ENCODE measurements at places on chromosomes 16 and 17. TPM values are rescaled to one million over a fixed set of nuclear protein-coding genes. Genes with fewer than 3 reads are reported as not detected.

The SHISA9 gene
- 0.03 TPM for total RNA-seq

DNA sequence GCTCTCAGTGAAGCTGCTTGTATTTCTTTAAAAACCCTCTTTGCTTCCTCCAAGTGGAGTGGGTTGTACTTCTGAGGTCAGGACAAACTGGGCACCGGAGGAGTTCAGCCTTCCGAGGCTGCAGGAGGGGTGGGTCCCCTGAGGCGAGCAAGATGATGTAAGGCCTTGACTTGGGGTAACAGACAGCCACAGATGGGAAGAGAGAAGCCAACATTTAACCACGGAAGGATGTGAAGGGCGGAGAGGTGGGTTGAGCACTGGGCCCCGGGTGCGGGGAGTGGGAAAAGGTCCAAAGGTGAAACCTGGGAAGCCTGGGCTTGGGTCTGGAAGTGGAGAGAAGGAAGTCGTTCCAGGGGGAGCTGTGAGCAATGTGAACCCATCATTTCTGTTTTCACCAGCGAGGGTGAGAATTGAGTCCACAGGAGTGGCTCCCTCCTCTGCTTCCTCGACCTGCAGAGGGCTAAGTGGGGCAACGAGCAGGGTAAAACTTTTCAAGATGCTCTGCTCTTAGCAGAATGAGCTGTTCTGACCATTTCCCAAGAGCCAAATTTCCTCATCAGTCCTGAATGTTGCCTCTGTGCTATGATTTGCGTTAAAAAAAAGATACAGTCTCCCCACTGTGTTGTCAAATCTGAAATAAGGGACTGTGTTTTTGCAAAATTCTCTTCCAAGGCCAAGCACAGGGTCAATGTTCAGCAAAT, 137.7 kb upstream of the CRHR1 start:
- H3K36me3 ChIP-seq: no peaks in the 10 kb centered on the region
- H3K27ac ChIP-seq: no peak overlapping the region
- no peaks in the 10 kb centered on the region for H3K4me1 ChIP-seq
- H3K27me3 ChIP-seq: peaks cover 4% of the 10 kb centered on the region
- H3K4me3 ChIP-seq: no peak overlapping the region

The RSKR gene
- 8.4 TPM for total RNA-seq

DNA sequence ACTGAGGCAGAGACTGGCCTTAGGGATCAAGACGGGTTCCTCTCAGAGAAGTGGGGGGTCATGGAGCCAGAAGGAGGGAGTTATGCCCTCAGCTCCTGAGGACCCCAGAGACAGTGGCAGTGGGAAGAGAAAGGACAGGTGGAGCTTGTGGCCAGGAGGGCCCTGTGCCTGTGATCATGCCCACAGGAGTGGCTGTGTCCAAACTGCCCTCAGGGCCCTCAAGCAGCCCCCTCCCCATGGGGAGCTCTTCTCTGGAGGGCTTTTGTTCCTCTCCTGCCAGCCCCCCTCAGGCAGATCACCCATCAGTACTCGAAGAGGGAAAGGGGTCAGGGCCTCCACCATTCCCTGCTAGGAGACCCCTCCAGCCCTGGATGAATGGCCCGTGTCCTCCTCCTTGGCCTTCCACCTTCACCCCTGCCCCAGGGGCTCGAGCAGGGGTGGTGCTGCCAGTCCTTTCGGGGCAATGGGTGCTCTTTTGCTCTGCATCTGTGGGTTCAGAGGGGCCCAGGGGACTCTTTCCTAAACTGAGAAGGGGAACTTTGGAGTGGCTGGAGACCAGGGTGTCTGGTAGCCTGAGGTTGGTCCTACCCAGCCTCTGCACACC, 52.7 kb downstream of the BEAN1 start:
- no peak overlapping the region for H3K27ac ChIP-seq
- no peaks in the 10 kb centered on the region for H3K36me3 ChIP-seq
- H3K27me3 ChIP-seq: no peaks in the 10 kb centered on the region
- H3K4me3 ChIP-seq: no peak overlapping the region
- peaks cover 24% of the 10 kb centered on the region for H3K4me1 ChIP-seq

DNA sequence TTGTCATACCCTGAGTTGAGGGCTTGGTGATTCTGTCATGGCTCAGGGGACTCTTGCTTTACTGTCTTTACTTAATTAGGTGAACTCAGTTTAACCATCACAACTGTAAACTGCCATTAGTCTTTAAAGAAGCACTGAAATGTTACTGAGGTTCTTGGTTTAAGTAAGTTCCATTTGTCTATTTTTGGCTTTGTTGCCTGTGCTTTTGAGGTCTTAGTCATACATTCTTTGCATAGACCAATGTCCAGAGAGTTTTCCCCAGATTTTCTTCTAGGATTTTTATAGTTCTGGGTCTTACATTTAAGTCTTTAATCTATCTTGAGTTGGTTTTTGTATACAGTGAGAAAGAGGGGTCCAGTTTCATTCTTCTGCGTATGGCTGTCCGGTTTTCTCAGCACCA, 137.5 kb downstream of the SOCS1 start:
- H3K27ac ChIP-seq: no peak overlapping the region
- no peak overlapping the region for H3K4me3 ChIP-seq
- no peak for DNase-seq
- peaks cover 14% of the 10 kb centered on the region for H3K4me1 ChIP-seq
- H3K27me3 ChIP-seq: no peaks in the 10 kb centered on the region

- no peaks in the 10 kb centered on the region for H3K4me1 ChIP-seq
- no peak overlapping the region for H3K4me3 ChIP-seq
- no peak overlapping the region for H3K27ac ChIP-seq
- no peak for DNase-seq
- no peaks in the 10 kb centered on the region for H3K27me3 ChIP-seq
Measured at GRCh38 chr17:16915752-16916556, 56.0 kb downstream of the TNFRSF13B start.

- no peaks in the 10 kb centered on the region for H3K27me3 ChIP-seq
- no peak for DNase-seq
- H3K27ac ChIP-seq: no peak overlapping the region
- peaks cover 16% of the 10 kb centered on the region for H3K4me1 ChIP-seq
Measured at GRCh38 chr17:41769985-41770384, 16.5 kb downstream of the JUP start.

The ARL17A gene
- 27.7 TPM for total RNA-seq

The PPY gene
- total RNA-seq: not detected

DNA sequence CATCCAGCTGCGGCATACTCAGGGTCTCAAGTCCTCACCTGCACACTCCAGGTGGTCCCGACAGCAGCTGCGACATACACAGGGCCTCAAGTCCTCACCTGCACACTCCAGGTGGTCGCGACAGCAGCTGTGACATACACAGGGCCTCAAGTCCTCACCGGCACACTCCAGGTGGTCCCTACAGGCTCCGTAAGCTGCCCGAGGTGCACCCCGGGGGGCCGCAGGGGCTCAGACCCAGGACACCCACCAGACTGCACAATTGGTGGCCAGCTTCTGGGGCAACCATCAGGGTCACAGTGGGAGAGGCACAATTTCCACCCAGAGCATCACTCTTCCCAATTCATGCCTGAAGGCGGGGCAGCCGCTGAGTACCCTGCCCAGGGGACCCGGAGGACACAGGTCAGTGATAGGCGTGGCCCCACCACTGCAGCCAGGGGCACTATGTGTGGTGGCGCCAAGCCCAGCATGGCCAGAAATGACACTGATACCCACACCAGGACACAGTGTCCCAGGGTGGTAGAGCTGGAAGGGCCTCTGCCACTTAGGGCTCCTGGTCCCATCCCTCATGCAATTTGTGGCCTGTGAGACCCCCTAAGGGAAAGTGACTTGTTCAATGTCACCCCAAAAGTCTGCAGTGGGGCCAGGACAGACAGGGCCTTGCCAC, 57.5 kb upstream of the ZNF469 start:
- no peaks in the 10 kb centered on the region for H3K36me3 ChIP-seq
- no peak overlapping the region for H3K27ac ChIP-seq
- no peaks in the 10 kb centered on the region for H3K4me1 ChIP-seq
- H3K4me3 ChIP-seq: no peak overlapping the region
- DNase-seq: no peak

- H3K27ac ChIP-seq: no peak overlapping the region
- no peak for DNase-seq
- H3K4me3 ChIP-seq: no peak overlapping the region
- H3K27me3 ChIP-seq: no peaks in the 10 kb centered on the region
Measured at GRCh38 chr17:45233423-45233924, 11.8 kb downstream of the FMNL1 start.

The RNF157 gene
- total RNA-seq: 0.79 TPM

DNA sequence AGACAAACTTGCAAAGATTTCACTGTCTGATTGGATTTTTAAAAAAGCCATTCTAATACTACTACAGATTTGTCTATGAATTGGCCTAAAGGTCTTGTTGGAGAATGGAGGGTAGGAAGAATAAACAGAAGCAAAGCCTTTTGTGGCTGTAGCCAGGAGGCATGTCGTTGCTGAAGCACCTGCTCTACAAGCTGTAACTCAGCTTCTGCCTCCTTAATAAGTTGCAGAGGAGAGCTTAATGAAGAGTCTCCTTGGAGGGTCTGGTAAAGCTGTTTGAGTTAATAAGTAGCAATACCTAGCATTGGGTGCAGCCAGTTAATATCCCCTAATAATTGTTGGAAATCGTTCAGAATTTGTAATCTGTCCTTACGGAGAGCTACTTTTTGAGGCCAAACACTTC, 10.0 kb upstream of the ZNF689 start:
- H3K27me3 ChIP-seq: no peaks in the 10 kb centered on the region
- H3K4me1 ChIP-seq: no peaks in the 10 kb centered on the region
- H3K27ac ChIP-seq: no peak overlapping the region
- DNase-seq: no peak
- no peaks in the 10 kb centered on the region for H3K36me3 ChIP-seq
- H3K4me3 ChIP-seq: no peak overlapping the region

DNA sequence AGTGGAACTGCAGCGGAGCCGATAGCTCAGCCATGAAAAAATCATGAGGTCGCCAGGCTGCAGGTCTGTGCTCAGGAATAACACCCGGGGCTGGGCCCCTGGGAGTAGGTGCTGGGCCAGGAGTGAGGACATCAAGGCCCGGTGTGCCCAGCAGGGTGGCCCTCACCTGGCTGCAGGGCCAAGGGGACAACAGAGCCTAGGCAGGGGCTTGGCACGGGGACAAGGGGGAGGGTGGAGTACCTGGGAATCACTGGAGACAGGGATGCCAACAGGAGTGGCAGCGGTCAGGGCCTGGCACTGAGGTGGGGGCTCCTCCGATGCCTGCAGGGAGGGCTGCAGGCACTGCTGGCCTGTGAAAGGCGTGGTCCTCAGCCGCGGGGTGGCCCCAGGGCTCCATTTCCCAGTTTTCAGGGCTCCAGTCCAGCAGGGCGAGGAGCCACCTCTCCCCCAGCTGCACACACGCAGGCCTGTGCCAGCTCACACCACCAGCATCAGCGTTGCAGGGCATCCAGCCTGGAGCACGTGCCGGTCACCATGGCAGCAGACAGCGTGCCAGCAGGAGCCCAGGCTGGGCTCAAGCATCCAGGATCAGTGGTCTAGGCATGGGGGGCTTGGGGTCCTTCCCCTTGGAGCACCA, 4.7 kb upstream of the FSCN2 start:
- no peak overlapping the region for H3K27ac ChIP-seq
- no peaks in the 10 kb centered on the region for H3K36me3 ChIP-seq
- peaks cover 73% of the 10 kb centered on the region for H3K27me3 ChIP-seq
- no peak overlapping the region for H3K4me3 ChIP-seq
- no peak for DNase-seq
- H3K4me1 ChIP-seq: peaks cover 8% of the 10 kb centered on the region

DNA sequence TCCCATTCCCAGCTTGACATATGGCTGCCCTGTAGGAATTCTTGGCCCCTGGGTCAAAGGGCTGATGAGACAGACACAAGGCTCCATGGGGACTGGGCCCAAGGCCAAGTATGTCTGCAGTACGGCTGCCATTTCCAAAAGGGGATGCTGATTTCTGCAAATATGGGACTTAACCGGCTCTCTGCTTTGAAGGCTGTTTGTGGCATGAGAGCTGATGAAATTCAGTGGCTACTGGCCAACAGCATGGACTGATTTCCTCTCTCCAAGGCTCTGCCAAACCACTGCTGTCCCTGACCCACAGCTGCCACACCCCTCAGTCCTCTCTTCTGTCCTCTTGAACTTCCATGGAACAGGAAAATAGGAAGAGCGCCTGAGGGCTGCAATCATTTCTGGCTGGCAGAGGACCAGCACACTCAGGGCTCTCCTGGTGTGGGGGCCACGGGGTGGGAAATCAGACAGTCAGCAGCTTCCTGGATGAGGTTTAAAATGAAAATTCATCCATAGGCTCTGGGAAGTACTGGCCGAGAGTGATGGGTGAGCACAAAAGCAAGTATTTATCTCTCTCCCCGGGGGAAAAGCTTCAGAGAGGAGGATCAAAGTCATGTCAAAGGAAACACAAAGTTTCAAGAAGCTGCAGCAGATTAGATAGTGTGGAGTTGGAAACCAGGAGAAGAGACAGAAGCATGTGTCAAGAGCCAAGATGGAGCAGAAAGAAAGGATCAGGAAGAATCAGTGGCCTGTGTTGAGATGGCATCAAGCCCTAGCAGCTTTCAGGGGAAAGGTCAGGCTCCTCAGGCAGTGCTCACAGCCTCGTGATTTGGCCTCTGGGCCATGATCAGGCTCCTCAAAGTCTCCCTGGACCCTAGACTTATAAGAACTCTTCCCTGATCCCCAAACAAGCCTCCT, 64.1 kb upstream of the SREBF1 start:
- H3K4me1 ChIP-seq: peaks cover 25% of the 10 kb centered on the region
- DNase-seq: peak; percentile 94
- no peak overlapping the region for H3K4me3 ChIP-seq
- H3K27me3 ChIP-seq: no peaks in the 10 kb centered on the region

DNA sequence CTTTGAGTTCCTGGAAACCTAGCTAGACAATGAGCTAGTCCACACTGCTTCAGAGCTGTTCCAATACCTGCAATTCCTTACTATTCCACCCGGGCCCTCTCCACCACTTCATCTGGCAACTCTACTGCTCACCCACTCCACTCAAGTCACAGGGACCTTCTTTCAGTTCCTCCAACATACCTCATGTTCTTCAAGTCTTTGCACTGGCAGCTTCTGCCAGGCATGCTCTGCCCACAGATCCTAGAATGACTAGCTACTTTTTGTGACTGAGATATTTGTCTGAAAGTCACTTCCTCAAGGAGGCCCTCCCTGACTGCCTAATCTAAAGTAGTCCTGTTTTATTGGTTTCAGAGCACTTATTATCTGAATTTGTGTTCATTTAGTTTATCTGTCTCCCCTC, 86.4 kb downstream of the TEX14 start:
- no peaks in the 10 kb centered on the region for H3K4me1 ChIP-seq
- H3K27me3 ChIP-seq: no peaks in the 10 kb centered on the region
- no peak overlapping the region for H3K4me3 ChIP-seq
- H3K27ac ChIP-seq: no peak overlapping the region

DNA sequence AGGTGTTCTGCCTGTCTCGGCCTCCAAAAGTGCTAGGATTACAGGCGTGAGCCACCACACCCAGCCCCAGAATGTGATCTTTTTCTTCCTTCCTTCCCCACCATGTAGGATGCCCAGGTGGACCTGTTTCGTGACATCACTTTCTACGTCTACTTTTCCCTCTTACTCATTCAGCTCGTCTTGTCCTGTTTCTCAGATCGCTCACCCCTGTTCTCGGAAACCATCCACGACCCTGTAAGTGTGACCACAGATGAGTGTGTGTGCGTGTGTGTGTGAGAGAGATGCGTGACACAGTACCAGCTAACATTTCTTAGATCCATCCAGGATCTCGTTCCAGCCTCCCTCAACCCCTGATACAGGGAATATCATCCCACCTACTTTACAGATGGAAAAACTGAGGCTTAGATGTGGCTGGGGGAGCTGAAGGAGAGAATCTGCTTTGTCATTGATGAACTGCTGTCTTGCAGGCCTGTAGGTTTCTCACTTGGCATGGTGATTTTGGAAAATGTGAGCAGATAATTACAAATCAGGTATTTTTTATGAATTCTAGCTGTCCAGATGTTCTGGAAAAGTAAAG, 67.1 kb downstream of the ABCC1 start:
- no peak for DNase-seq
- H3K36me3 ChIP-seq: no peaks in the 10 kb centered on the region
- H3K4me1 ChIP-seq: peaks cover 8% of the 10 kb centered on the region
- no peaks in the 10 kb centered on the region for H3K27me3 ChIP-seq

Measured in left lung (tissue), 14 donors.